ENCODE measurements at places on chromosomes 12 and 14. TPM values are rescaled to one million over a fixed set of nuclear protein-coding genes. Genes with fewer than 3 reads are reported as not detected.

DNA sequence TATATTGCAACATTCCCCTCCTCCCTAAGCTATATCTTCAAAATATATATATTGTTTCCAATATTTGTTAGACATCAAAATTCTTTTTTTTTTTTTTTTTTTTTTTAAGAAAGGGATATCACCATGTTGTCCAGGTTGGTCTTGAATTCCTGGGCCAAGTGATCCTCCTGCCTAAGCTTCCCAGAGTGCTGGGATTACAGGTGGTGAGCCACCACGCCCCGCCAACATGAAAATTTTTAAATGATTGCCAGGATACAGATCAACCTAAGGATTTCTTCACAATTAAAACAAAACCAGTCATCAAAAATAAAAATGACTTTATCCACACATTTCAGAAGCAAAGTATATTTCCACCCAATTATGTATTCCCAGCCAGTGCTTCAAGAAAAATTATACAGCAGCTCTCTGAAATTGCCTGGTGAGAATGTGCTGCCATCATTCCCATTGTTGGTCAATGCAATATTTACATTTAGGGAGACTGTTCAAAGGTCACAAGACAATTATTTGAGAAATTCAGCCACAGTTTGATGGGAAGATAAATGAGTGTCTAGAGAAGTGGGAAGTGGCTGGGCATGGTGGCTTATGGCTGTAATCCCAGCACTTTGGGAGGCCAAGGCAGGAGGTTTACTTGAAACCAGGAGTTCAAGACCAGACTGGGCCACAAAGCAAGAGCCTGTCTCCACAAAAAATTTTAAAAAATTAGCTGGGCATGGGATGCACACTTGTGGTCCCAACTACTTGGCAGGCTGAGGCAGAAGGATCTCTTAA, 141.7 kb upstream of the AMIGO2 start:
- no peak for DNase-seq

The MYH6 gene
- not detected for total RNA-seq

DNA sequence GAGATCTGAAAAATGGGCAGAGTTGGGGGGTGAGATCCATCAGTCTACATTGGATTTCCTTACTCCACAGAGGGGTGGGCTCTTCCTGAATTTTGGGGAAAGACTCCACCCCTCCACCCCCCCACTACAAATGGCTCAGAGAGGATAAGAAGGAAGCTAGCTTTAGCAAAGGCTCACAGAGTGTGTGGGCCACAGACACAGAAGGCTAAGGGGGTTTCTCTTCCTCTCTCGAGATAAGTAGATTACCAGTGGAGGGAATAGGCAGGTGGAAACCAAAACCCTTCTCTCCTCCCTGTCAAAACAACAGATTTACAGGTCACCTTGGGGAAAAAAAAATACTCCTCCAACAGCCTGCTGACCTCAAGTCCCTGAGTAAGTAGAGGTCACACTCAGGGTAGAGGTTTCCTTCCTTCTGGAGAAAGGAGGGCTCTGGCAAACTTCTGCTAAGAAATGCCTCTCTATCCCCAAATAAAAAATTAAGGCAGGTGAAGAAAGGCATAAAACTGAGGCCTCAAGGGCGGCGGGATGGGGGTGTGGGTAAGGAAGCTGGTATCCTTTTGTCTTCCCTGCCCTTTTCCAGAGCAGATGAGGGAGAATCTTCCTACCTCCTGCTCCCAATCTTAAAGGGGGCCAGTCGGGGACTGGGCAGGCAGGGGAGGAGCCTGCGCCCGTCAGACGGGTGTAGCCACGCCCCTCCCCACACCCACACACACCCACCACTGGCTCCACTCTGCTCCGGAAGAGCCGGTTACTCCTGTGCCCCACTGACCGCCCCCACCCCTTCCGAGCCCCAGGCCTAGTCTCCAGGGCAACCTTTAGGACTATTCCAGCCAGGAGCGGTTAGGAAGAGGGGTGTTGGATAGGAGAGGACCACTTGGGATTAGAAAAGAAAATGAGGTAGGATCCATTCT, 1.9 kb upstream of the BAZ2A start:
- DNase-seq: no peak

DNA sequence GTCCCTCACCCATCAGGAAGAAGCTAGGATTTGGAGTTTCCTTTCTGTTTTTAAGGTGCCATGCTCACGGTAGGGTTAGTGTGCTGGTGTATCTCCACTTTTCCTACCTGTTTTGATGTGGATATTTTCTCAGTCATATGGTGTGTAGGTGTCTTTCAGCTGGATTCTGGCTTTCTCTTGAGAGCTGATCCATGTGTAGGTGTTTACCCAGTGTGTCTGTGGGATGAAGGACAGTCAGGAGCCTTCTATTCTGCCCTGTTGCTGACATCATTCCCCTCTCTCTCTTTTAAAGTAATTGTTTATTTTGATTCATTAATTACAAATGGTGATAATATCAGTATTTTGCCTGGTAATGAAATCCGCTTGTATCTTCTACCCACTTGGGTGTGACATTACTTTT, 22.8 kb downstream of the TMX1 start:
- DNase-seq: no peak

- DNase-seq: no peak
Measured at GRCh38 chr12:121026274-121027045, 10.2 kb upstream of the C12orf43 start.

The SLC41A2 gene
- total RNA-seq: 3.4 TPM

The KLHL33 gene
- 0.19 TPM for total RNA-seq

- no peak for DNase-seq
Measured at GRCh38 chr12:55019784-55020183, at the start of gene NEUROD4. TSS of gene NEUROD4 (plus strand) at chr12:55019974. CDS start at chr12:55026440, 6,466 bp downstream.

- DNase-seq: no peak
Measured at GRCh38 chr14:105139212-105139825, 29.3 kb downstream of the JAG2 start.

The RAD9B gene
- total RNA-seq: 0.57 TPM

The ZCRB1 gene
- 39.4 TPM for total RNA-seq

DNA sequence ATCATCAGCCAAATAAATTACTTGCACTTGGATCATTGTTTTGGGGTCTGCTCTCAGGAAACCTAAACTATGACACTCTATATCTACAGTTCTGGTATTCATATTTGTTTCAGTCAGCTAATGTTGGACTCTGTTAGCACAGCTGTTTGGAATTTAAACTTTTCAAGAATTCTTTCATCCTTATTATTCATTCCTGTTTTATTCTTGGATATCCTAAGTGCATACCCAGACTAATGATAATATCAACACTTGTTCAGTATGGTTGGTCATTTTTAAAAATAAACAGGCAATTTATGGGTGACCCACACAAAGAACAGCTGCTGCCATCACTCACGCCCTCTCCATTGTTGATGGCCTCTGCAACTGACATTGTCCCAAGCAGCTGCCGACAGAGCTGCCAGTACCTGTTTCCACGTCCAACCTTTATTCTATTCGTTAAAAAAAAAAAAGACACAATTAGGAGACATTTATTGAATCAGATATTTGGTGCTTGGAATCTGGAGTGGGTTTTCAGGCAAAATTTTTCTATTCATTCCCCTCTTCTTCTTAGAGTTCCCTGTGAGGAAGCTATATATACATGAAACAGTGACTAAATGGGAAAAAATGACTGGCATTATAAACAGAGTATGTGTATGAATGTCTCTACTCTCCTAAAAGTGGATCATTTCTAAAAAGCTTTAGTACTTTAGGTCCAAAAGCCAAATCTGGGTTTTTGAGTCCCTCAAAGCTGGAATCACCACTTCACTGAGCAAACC, 252.1 kb upstream of the NAV3 start:
- DNase-seq: no peak

DNA sequence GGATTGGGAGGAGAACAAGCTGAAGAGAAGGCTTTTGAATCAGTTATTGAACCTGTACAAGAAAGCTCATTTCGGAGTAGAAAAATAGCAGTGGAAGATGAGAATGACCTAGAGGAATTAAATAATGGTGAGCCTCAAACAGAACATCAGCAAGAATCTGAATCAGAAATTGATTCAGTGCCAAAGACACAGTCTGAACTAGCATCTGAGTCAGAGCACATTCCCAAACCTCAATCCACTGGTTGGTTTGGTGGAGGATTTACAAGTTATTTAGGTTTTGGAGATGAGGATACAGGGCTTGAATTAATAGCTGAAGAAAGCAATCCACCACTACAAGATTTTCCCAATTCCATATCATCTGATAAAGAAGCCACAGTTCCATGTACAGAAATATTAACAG, 13.5 kb downstream of the MIA2 start:
- DNase-seq: no peak

DNA sequence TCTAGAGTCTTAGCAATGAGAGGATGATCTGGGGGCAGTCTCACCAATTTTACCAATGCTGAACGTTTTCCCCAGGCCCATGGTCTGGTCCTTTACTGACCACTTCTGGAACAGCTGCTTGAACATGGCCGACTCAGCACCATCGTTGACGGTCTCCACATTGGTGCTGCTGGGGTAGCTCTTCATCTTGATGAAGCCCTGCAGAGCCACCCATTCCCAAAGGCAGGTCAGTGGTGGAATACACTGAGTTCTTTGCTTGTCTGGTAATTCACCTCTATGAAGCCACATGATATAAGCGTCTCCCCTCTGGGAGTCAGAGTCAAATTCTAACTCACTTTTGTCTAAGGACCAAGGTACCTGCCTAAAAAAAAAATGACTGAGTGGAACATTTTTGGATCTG, 10.2 kb downstream of the AVIL start:
- no peak for DNase-seq

DNA sequence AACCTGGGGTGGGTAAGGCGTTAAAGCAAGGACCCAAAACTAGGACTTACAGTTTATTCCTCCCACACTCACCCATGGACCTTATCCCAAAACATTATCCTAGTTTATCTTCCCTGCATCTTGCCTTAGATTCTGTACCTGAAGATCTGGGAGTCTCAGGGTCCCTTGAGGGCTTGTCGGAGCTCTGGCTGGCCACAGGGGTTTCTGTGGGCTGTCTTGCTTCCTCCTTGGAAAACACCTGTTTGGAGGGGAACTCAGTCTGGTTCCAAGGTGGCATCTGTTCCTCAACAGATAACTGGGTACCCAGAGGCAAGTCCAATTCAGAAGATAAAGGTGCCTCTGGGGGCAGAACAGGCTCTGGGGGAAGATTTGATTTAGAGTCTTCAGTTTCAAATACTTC, 1.7 kb downstream of the CDCA3 start:
- DNase-seq: no peak

The DENND5B gene
- total RNA-seq: 0.22 TPM

DNA sequence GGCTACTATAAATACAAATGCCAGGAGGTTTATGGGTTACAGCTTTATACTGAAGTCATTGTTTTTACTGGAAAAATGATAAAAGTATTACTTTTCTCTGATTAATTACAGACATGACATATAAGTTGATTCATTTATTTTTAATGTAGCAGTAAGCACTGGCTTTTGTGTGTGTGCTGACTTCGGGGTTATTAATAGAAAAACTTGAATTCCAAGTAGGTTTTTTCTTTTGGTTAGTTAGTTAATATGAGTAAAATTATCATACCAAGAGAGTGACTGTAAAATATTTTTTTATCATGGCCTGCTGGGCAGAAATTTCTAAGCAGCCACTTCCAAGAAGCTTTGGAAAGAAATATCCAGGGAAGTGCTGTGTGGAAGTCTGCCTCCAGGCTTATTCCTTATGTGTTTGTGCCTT, 56.4 kb downstream of the IFT81 start:
- no peak for DNase-seq

DNA sequence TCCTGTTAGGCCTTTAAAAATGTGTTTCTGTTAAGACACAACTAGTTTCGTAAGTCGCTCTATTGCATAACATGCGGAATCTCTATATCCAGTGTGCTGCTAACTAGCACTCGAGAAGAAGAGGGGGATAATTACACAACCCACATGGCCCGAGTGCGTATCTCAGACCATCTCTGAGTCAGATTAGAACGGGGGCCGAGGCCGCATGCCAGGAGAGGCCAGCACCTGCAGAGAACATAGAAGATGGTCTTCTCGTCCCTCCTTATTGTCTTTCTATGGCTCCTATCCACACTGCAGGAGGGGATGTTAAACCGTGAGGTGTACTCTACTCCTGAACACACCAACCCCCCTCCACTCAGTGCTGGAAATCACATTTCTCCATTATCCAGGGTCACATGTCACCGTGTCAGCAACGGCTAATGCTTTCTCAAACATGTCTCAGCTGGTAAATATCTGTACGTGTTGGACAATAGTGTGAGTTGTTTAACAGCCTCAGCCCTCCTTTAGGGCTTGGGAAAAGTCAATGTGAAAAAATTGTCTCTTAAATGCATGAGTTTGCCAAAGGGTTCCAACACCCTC, 56.3 kb downstream of the CCDC88C start:
- no peak for DNase-seq

The EEF1AKMT3 gene
- total RNA-seq: 0.81 TPM

DNA sequence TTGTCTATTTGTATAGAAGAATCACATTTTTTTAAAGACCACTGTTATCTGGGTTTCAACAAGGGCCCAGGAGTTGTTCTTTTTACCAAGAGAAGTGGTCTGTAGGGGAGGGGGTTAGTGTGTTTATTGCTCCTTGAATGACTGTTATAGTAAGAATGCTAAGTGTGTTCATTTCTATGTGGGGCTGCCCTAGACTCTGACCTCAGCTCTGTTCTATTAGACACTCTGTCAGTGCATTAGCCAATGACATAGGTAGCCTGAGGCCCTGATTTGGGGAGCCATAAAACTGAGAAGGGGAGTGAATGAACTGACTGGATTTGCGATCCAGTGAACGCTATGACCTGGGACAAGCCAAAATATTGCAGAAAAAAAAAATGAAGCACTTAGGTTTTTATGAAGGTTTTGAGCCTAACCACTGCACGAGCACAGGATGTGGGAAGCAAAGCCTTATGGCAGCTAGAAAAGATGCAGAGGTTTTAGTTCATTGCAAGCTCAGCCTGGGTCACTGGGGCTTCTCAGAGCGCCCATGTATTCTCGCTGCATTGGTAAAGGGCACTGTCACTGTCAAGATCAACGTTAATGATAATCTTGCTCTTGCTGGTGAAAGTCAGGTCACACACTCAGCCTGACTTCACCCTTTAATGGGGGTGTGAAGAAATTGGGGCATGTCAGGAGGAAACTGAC, 63.8 kb downstream of the PRKCH start:
- DNase-seq: peak; percentile 82

The RPS6KL1 gene
- 10.8 TPM for total RNA-seq

DNA sequence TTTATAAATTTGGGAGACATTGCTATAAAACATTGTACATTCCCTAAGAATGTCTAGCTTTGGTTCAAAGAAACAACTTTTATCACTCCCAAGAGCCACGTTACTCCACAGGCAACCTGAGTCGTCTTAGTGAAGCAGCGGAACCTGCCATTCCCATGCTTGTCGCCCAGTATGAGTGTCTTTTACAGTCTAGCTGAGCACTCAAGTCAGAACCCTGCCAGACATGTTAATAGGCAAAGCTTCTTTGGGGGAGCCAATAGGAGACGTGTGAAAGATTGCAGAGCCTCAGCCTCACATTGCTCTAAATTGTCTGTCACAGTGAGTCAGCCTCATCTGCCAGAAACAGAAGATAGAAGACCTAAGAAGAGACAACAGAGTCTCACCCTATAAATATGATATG, 541.6 kb upstream of the FLRT2 start:
- DNase-seq: no peak

GRCh38 chr12:14157088-14157747, 175.8 kb upstream of the GRIN2B start:
- no peak for DNase-seq

The KIF26A gene
- total RNA-seq: 0.25 TPM

GRCh38 chr12:24822121-24822899, 126.6 kb downstream of the BCAT1 start:
- no peak for DNase-seq

Data from CD8-positive, alpha-beta T cell (primary cell).